ENCODE measurements at places on chromosomes 7 and 10.

DNA sequence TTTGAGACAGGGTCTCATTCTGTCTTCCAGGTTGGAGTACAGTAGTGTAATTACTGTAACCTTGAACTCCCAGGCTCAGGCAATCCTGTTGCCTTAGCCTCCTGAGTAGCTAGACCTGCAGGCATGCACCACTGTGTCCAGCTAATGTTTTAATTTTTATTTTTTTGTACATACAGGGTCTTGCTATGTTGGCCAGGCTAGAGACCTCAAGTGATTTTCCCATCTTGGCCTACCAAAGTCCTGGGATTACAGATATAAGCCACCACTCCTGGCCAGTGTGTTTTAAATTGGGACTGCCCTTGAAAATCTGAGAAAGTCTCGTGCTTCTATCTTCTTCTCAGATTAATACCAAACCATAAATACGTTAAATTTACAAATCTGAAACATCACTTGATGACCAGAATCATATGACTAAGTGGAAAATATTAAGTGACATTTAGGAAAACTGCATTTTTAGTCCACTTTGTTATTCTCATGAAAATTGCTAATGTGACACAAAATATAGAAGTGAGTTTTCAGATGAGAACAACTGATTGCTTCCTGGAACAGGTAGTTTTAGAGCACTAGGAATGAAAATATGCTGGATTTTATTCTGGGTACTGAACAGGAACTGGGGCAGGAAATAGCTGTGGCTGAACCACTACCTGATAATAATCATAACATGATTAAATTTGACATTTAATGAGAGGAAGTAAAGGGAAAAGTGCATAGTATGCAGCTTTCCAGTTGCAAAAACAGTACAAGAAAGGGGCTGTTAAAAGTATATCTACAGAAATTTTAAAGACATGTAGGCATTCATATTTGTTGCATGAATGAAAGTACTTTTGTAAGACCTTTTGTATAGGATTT lies 4.2 kb downstream of the PHTF2 start:
- DNase-seq = no peak

GRCh38 chr10:132913559-132914115 lies 28.7 kb downstream of the CFAP46 start:
- DNase-seq = no peak

DNA sequence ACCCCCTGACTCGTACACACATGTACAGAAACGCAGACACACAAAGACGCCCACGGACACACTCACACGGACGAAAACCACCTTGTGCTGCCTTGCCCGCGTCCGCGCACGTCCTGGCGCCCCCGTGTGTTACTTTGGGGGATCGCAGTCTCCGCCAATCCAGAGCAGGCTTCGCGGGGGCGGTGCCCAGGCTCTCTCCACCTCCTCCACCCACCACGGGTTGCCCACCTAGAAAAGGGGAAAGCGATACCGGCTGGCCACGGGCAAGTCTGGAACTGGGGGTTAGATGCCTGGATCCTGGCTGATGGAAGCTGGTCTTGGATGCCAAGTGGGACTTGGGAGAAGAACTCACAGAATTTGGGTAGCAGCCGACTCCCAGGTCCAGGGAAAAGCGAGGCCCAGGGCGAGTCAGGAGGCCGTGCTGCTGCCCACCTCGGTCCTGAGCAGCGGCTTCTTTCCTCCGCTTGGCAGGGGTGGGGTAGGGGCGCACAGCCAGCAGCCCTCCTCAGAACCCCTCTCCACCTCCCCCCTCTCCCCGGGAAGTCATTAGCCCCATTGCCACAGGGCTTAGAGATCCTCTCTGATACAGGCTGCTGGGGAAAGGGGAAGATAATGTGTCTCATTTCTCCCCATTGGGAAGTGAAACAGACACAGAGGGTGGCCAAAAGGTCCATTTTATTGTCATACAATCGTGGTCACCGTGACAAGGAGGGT lies 4.6 kb upstream of the VGF start:
- peak; percentile 57 for DNase-seq

- DNase-seq = no peak
These were observed 11.6 kb downstream of the PDZD7 start for GRCh38 chr10:101019440-101019703.

GRCh38 chr7:157609932-157610640 lies 273.3 kb downstream of the DNAJB6 start:
- no peak for DNase-seq

DNA sequence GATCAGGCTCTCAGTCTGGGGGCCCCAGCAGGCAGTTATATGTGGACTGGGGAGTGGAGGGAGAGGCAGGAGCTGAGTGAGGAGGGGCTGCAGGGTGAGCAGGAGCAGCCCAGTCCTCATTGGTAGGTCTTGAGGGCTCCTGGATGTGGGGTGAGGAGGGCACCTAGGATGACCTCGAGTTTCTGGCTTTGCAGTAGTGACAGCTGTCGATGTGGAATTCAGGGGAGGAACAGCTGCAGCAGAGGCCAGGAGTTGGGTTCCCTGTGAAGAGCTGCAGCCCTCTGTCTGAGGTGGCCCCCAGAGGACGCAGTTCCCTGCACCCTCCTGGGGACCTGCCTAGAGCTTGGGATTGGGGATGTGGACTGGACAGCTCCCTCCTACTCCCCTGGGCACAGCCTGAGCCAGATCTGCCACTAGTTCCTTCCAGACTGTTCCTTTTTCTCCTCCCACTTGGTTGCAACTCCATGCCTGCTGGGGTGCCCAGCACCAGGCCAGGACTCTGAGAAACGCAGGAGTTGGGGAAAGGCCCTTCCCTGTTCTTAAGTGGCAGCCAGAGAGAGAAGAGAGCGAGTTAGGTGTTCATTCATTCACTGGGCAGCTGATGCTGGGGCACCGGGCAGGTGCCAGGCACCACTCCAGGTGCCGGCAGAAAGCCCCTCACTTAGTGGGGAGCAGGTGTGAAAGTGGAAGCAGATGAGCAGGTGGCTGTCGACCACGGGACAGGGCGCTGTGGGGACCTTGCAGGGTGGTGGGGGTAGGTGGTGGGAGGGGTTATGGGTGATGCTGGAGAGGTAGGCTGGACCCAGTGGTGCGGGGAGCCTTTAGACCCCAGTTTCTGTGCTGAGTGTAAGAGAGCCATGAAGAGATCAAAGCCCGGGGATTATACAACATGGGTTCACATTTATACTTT lies 57.9 kb downstream of the PRF1 start:
- no peak for DNase-seq

DNA sequence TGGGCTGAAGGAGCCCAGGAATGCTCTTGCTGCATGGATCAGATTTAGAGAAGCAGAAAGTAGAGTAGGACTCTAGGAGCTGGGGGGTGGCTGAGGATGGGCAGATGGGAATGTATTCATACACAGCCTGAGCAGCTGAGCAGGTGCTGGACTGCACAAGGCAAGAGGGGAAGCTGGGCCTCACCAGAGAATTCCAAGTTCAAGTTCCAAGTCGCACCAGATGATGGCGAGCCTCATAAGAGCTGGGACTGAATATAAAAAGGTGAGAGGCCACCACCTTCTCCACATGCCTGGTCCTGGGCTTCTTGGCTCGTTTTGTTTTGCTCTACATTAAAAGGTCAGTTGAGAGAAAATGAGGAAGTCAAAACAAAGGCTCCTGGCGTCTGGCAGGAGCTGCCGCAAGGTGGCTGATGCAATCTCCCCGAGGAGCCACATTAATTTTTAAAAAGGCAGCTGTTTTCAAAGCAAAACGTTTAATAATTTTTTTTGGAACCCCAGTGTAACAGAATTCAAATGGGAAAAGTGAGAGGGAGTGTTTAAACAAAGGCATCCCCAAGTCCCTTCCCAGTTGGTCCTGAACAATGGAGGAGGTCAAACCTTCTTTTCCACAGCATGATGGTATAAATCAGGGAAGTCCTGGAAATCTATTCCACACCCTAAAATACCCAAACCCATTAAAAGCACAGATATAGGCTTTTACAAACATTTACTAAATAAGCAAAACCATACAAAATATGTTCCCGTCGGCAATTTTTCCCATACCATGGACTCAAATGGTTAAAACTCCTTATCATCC lies 9.5 kb downstream of the CYREN start:
- DNase-seq = no peak

DNA sequence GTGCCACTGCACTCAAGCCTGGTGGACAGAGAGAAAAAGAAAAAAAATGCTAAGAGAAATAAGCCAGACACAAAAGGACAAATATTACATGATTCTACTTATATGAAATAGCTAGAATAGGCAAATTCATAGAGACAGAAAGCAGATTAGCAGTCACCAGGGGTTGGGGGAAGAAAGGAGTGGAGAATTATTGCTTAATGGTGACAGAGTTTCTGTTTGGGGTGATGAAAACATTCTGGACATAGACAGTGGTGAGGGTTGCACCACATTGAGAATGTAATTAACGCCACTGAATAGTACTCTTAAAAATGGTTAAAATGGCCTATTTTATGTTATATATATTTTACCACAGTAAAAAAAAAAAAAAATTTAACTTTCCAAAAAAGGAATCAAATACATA lies 6.4 kb upstream of the NT5C2 start:
- no peak for DNase-seq

GRCh38 chr7:26199301-26200037 lies 1.1 kb downstream of the HNRNPA2B1 start:
- no peak for DNase-seq

DNA sequence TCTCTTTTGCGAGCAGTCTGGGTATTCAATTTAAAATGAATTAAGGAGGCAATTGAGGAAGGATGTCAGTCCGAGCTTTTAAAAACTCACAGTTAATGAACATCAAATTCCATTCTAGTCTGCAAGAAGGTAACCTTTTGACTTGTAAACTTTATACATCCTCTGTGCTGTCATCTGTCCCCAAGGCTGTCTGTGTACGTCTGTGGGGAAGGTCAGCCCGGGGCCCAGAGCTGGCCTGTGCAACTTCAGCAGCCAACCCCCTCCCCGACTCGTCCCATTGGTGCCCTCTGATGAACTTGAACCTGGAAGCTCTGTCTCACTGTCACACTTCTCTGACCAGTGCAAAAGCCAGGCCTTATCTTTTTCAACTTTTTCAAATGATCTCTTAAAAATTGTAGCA lies 80.3 kb downstream of the CCDC3 start:
- peak; percentile 22 for DNase-seq

- DNase-seq = no peak
These were observed 208.7 kb downstream of the CRPPA start for GRCh38 chr7:16212610-16213009.

- DNase-seq = no peak
These were observed 166.0 kb upstream of the TCF7L2 start for GRCh38 chr10:112784022-112784461.

GRCh38 chr7:42511027-42511426 lies 274.0 kb upstream of the GLI3 start:
- DNase-seq = no peak

DNA sequence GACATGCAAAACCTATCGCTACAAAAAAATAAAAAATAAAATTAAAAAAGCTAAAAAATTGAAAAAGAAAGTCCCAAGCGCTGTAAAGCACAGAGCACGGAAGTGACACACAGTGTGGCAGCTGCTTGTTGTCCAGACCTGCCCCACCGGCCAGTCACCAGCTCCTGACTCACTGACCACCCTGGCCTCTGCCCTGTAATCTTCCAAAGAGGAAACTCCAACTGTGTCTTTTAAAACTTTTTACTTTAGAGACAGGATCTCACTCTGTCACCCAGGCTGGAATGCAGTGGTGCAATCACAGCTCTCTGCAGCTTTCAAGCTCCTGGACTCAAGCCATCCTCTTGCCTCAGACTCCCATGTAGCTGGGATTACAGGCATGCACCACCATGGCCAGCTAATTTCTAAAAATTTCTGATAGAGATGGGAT lies 23.6 kb downstream of the GNA12 start:
- no peak for DNase-seq

DNA sequence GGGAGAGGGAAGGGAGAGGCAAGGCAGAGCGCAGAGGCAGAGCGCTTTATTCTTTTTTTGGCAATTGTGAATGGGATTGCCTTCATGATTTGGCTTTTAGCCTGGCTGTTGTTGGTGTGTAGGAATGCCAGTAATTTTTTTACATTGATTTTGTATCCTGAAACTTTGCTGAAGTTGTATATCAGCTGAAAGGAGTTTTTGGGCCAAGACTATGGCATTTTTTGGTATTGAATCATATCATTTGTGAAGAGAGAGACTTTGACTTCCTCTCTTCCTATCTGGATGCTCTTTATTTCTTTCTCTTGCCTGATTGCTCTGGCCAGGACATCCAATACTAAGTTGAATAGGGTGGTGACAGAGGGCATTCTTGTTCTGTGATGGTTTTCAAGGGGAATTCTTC lies 291.3 kb downstream of the REEP3 start:
- no peak for DNase-seq

DNA sequence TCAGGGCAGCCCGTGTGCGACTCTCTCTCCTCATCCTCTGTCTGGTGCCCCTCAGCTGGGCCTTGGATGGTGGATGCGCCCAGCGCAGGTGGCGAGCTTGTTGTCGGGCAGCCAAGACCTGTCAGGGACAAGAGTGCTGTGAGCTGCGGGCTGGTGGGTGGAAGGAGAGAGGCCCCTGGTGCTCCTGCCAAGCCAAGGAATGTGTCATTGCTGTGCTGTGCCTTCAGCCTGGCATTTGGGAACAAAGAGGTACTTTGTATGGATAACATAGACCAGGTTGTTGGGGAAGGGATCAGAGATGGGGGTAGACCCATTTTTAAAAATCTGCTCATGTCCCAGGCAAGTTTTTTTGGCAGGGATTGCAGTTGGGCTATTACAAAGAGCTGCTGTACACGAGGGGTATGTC lies 120.9 kb downstream of the PKD1L1 start:
- no peak for DNase-seq
